ENCODE measurements at places on chromosomes 4 and X.
A peak's percentile ranks its signal among the peaks of the same experiment; 100 is the strongest.

DNA sequence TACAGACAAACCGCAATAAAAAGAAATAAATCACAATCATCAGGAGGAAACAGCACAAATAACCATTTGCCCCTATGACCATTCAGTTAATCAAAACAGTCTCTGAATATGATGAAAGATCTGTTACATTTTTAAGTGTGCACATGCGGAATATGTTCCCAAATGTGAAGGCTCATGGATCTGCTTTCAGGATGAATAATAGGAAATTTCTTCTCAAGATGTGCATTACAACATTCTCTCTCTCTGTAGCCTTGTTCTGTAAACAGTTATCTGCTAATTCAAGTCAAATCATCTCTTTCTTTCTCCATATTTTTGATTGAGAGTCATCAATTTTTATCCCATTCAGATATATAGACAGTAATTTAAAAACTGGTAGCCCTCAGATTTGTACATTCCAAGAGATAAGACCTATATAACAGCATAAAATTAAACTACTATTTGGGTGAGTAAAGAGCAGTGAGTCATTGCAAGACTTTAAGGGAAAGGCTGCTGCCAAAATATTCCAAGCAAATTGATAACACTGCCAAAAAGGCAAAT, 433.9 kb upstream of the ATOH1 start:
- no peak for DNase-seq

GRCh38 chr4:113499166-113499565, 262.4 kb downstream of the CAMK2D start:
- DNase-seq, result no peak

DNA sequence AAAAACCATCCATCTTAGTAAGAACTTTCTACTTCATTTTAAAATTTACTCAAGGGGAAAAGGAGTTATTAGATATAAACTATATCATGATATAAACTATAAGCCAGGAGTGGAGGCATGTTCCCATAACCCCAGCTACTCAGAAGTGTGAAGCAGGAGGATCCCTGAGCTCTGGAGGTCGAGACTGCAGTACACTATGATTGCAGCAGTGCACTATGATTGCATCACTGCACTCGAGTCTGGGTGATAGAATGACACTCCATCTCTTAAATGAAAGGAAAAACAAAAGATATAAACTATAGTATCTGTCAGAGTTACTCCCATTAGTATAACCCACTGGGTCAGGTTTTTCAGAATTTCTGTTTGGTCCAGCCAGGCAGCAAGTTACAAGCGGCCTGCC, 47.6 kb downstream of the RPS3A start:
- no peak for DNase-seq

GRCh38 chrX:15616531-15616930, 15.8 kb upstream of the ACE2 start:
- DNase-seq, result no peak

- no peak for DNase-seq
Observed at GRCh38 chr4:73978886-73979285, 2.9 kb downstream of the PF4 start.

GRCh38 chr4:55866290-55866907, 13.0 kb downstream of the EXOC1 start:
- DNase-seq, result peak; percentile 1

- DNase-seq, result no peak
Observed at GRCh38 chr4:121228848-121229247, 64.7 kb upstream of the TNIP3 start.

DNA sequence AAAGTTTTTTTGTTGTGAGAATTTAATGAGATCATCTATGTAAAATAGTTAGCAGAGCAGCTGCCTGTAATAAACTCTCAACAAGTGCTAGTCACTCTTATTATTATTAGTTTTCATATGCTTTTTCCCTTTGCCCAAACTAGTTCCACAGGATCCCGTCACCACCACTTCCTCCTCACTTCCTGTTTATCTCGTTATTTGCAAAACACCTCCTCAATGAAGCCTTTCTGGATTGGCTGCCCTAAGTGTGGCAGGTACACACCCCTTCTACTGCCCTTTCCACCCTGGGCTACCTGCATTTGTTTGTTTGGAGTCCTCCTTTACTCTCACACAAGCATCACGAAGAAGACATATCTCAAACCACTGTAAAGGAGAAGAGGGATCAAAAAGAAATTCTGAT, 54.4 kb upstream of the KLF3 start:
- no peak for DNase-seq
